ENCODE measurements at places on chromosomes 5 and 9.

DNA sequence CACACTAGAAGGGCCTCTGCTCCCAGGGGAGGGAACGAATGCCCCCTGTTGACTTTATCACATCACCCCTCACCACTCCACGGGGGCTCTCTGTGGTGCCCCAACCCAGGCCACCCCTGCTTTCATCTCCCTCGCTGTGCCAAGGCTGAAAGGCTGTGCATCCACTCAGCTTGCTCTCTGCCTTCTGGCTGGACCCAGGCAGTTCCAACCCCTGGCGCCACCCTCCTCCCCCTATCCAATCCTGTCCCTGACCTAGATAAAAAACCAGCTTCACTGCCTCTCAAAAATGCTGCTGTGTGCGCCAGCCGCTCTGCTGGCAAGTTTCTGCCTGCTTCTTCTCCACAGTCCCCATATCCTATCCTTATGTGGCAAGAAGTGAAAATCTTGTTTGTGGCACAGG, 22.4 kb upstream of the CORO2A start:
- no peak for DNase-seq

GRCh38 chr9:136211441-136212344, 6.8 kb upstream of the LHX3 start:
- no peak for DNase-seq

- no peak for DNase-seq
Observed at GRCh38 chr9:83432877-83433550, 105.2 kb downstream of the FRMD3 start.

- no peak for DNase-seq
Observed at GRCh38 chr5:108728566-108729241, 19.0 kb upstream of the FER start.

GRCh38 chr9:70413464-70413798, 1.0 kb downstream of the KLF9 start:
- DNase-seq: no peak

- DNase-seq: no peak
Observed at GRCh38 chr9:92590377-92590776, 54.6 kb upstream of the ECM2 start.

DNA sequence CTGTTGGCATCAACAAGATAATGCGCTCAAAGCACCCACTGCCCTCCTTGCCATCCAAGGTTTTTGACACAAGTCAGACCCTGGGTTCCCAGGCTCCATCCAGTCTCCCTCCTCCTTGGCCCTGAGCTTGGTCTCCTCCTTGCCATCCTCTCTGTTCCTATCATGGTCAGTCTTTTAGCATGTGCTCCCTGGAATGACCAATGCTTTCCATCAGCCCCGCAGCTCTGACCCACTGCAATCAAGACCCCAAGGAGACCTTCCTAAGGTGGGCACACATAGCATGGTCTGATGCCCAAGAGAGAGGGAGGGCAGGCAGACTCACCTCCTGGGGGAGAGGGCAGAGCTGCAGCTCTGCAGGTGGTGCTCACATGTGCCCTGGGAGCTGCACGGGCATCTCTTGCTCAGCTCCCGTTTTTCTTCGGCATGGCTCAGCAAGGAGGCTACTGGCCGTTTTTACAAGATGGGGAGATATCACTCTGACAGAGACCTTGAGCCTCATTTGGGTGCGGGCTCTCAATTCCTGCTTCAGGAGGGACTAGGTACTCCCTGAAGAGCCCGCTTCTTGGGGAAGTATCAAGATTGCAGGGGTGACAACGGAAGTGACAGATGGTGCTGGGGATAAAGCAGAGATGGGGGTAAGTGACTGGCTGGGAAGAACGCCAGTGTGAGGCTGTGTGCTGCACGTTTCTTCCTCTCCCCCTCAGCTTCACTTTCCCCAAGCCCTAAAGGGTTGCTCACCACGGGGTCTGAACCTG, 3.3 kb downstream of the SEPTIN8 start:
- no peak for DNase-seq

DNA sequence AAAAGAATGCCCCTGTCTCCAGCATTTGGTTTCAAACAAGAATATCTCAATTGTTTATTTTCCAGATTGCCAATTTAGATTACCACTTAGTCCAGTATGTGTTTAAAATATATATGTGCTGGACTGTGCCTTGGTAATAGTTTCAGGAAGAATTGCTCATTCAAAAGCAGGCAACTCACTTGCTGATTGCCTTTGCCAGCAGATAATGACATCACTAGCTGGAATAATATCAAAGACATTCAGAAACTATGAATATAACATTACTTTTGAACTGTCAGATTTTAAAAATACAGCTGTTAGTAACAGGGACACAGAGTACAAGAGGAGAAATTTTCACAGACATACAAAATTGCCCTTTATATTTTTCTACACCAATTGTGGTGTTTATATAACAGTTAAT, 96.0 kb upstream of the ITGA2 start:
- DNase-seq: peak; percentile 44

DNA sequence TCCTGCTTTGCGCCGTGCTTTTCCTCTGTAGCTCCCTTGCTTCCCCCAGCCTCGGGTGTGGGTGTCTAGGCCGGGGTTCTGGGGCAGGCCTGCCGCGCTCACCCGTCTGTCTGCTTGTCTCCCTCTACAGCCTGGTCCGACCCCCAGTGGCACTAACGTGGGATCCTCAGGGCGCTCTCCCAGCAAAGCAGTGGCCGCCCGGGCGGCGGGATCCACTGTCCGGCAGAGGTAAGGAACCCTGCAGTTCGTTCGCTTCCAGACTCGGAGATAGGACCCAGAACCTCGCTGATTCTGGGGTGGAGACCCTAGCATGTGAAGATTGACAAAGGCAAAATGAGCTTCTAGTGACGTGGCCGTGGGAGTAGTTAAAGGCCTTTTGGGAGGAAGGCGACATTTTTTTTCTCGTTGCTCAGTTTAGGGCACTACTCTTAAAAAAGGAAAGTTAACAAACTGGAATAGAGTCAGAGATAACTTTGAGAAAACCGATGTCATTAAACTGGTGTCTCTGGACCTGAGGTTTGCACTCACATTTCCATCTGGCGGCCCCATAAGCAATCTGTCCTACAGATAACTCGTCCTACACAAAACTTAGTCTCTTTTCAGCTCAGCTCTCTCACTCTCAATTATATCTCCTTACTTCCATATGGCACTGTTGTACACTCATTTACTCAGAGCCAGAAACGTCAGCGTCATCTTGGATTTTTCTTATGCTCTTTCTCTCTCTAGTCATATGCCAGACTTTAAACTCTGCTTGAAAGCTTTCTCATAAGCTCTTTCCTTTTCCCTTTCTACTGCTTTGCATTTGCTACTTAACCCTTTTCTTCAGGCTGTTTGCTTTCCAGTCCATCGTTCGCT, 561 bp downstream of the SEC61B start:
- peak; percentile 11 for DNase-seq

GRCh38 chr5:44729536-44729935, 79.2 kb upstream of the MRPS30 start:
- DNase-seq: no peak

- peak; percentile 2 for DNase-seq
Observed at GRCh38 chr5:57408714-57409113, 73.9 kb downstream of the ACTBL2 start.

DNA sequence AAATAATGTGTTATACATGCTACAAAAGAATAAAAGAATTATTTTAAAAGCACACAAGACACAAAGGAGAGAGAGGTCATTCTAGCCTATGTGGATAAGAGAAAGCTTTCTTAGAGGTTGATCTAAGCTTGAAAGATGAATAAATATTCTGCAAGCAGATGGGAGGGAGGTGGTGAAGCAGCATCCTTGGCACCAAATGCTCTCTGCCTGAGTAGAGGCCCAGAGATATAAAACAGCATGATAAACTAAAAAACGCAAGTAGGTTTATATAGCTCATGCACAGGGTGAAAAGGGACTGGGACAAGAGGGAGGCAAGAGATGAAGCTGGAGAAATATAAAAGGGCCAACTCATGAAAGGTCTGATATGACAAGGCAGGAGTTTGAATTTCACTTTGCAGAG, 283.2 kb upstream of the POU5F2 start:
- DNase-seq: no peak

- DNase-seq: no peak
Observed at GRCh38 chr9:68457803-68458202, 82.9 kb downstream of the TMEM252 start.

DNA sequence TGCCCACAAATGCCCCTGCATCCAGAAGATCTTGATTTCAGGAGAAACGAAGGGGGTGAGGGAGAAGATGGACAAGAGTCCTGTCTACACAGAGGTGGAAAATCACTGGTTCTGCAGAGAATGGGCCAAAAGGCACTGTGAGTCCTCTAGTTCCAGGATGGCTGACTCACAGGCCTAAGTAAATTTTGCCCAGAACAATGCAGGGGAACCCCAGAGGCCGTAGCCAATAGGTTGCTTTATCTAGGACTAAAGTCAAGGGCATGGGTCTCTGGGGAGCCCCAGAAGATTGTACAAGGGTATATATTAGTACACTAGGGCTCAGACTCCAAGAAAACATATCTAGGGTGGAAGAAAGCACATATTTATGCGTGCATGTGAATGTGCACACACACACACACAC, 98.0 kb downstream of the SLIT3 start:
- no peak for DNase-seq

DNA sequence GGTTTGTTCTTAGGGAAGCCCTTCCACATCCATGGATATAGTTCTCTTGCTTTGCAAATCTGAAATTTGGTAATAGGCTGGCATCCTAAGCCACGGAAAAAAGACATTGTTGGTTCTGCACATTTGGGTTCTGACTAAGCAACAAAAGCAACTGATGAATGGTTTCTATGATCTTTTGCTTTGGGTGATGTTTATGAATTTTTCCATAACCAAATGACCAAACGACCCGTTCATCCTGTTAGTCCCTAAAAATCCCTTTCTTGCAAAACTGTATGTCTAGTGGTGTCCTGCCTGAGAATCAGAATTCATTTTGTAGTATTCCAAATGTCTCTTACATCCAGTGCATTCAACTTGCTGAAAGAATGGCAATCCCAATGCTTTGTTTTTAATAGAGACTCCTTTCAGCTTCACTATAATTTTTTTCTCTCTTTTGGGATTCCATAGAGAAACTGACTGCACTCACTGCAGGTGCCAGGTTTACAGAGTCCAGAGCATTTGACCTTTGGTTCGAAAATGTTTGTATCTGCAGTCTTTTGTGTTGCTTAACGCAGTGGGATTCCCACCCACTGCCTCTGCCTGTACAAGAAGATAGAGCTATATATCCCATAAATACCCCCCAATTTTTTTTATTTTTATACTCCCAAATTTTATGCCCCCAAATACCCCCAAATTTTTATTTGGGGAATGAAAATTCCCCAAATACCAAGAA, 4.7 kb downstream of the SPTAN1 start:
- DNase-seq: no peak

DNA sequence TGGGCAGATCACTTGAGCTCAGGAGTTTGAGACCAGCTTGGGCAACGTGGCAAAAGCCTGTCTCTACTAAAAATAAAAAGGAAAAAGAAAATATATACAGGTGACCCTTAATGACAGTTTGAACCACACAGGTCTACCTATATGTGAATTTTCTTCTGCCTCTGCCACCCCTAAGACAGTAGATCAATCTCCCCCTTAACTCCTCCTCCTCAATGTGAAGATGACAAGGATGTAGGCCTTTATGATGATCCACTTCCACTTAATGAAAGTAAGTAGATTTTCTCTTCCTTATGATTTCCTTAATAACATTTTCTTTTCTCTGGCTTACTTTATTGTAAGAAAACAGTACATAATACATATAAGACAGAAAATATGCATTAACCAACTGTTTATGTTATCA, 3.4 kb downstream of the AKNA start:
- DNase-seq: no peak

GRCh38 chr5:179868541-179868940, 9.9 kb upstream of the MRNIP start:
- DNase-seq: no peak

DNA sequence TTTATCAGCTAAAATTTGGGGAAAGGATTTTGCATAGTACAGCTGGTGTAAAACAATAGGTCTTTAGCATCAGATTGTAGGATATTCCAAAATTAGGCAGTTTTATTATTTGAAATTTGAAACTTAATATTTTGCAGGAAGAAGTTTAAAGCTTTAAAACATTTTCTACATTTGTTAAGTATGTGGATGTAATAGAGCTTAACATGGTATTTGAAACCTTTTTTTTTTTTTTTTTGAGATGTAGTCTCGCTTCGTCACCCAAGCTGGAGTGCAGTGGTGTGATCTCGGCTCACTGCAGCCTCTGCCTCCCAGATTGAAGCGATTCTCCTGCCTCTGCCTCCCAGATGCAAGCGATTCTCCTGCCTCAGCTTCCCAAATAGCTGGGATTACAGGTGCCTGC, 2.9 kb downstream of the DENND4C start:
- DNase-seq: no peak

DNA sequence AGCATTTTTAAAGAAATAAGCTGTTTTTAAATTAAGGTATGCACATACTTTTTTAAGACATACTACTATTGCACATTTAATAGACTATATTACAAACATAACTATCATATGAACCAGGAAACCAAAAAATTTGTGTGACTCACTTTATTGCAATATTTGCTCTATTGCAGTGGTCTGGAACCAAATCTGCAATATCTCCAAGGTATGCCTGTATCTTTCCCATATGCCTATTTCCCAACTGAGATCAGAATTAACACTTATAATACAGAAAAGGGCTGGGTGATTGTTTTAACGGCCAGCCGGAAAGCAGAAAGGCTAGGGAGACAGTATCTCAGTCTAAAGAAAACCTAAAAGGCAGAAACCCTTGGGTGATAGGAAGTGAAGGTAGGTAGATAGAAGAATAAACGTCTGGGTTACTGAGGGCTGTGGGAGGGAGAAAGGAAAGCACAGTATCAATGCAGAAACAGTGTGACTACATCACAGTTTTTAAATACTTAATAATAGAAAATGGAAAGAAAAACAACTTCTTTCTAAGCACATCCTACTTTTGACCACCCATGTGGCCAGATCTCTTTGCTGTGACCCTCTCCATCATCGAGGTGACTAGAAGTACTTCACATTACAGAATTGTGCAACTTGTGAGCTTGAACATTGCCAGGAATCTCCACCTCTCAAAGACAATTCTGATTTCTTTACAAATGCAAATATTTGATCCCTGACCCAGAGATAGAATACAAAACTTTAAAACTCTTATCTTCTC, 126.4 kb downstream of the LPAR1 start:
- peak; percentile 41 for DNase-seq

DNA sequence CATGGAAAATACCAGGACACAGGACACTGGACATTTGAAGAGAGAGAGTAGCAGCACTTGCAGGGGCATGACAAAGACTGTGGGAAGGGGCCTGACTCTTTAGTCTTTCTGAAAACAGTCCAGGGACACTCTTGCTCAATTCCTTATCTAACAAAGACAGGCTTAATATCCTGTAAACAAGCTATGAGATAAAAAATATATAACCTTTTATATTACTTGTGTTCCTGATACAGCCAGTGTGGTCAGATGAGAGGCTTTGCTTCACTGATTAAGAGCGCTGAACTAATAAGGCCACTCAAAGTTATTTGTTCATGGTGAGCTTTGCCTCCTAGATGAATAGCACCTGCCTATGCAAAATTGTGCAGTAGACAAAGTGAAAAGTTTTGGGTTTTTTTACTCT, 518.7 kb downstream of the LRRC70 start:
- DNase-seq: no peak

GRCh38 chr9:93569621-93570174, 6.7 kb upstream of the PHF2 start:
- no peak for DNase-seq

- no peak for DNase-seq
Observed at GRCh38 chr5:10892911-10893215, 131.8 kb upstream of the DAP start.

- no peak for DNase-seq
Observed at GRCh38 chr9:109478665-109479380, 19.3 kb downstream of the PTPN3 start.
